HT1080 (cell line): ENCODE measurements at places on chromosomes 11 and 22. TPM values are rescaled to one million over a fixed set of nuclear protein-coding genes. Genes with fewer than 3 reads are reported as not detected.

MS4A7 gene
- total RNA-seq, result not detected in 2 replicates

LINC01488 gene
- not detected in 2 replicates for total RNA-seq

LARGE2 gene
- total RNA-seq, result 0.23 TPM in 1 of 2 replicates, not detected in the other

MUC2 gene
- not detected in 2 replicates for total RNA-seq

RPLP2 gene
- 1,130 and 1,145 TPM in 2 replicates for total RNA-seq

SAA2 gene
- 0.29 TPM in 1 of 2 replicates, not detected in the other for total RNA-seq

OR5D14 gene
- total RNA-seq, result not detected in 2 replicates

EIF3F gene
- total RNA-seq, result 399 and 560 TPM in 2 replicates

SHANK3 gene
- total RNA-seq, result 0.58 and 0.63 TPM in 2 replicates

C11orf97 gene
- not detected in 2 replicates for total RNA-seq
